ENCODE measurements at places on chromosomes 6 and 20.

DNA sequence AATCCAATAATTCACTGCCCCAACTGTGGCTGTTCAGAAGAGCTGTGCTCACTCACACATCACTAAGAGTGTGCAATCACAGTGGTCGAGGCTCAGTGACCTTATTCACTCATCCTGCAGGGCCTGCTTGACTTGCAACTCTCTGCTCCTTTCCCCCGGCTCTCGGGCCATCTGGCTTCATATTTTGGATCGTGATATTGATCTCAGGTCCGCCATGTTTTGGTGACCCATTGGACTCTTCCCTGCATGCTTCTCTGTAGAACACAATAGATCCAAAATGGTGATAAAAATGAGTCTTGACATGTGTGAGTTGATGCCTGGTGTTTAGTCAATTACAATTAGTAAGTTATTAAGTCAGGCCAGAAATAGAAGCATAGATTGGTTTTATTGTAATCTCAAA lies 313.9 kb upstream of the SOX4 start:
- no peak for DNase-seq

GRCh38 chr20:43185901-43186300 lies 3.8 kb downstream of the PTPRT start:
- DNase-seq: no peak

- no peak for DNase-seq
These were observed 132.7 kb downstream of the EDN1 start for GRCh38 chr6:12422848-12423247.

DNA sequence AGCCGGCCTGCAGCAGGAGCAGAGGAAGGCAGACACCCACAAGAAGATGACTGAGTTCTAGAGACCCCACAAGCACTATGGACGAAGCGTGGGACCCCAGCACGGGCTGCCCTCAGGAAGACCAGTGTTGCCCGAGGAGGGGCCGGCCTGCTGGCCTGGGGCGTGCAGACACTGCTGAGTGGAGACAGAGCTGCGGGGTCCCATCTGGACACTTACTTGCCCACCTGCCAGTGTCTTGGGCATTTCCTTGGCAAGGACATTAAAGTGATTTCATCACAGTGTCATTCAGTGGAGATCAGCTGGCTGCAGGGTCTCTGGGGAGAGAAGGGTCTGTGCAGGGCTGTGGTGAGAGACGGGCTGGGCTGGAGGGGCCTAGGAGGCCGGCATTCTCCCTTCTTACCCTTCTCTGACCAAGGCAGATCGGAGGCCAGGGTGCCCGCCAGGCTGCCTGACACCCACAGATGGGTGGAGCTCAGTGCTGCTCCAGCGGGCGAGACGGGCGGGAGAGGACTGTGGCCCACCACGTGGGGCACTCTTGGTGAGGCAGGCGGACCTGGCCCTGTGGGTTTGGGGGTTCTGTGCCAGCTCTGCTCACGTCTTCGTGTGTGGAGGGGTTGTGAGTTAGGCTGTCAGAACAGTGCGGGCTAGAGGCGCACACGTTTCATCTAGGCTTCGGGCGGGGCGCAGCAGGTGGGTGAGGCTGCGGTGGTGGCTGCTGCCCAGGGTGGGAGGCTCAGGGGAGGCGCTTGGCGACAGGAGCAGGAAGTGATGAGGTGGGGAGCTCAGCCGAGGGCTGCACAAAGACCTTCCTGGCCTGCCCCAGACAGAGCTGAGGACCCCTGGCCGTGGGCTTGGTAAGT lies at the start of gene LIME1:
LIME1 (plus strand) TSS at position 806 of the 860 bp plus-strand sequence. CDS start 886 bp downstream, outside the sequence.
- DNase-seq: no peak

DNA sequence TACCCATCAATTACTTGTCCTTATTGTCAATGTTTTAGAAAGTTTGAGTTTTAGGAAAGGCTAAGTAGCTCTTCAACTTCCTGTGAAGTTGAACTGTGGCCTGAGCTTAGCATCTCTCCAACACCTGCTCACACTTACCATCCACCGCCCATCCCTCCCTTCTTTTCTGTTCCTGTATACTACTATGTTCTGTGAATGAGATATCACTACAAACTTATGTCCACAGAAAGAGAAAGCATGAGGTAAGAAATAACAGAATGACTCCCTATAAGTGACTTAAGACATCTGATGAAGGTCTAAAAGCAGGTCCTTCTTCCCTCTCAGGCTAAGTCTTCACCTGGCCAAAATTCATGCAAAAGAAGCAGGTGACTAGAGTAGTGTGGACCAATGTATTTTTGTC lies 246.3 kb upstream of the PREP start:
- no peak for DNase-seq

GRCh38 chr6:38068854-38069590 lies 249.5 kb downstream of the ZFAND3 start:
- no peak for DNase-seq

DNA sequence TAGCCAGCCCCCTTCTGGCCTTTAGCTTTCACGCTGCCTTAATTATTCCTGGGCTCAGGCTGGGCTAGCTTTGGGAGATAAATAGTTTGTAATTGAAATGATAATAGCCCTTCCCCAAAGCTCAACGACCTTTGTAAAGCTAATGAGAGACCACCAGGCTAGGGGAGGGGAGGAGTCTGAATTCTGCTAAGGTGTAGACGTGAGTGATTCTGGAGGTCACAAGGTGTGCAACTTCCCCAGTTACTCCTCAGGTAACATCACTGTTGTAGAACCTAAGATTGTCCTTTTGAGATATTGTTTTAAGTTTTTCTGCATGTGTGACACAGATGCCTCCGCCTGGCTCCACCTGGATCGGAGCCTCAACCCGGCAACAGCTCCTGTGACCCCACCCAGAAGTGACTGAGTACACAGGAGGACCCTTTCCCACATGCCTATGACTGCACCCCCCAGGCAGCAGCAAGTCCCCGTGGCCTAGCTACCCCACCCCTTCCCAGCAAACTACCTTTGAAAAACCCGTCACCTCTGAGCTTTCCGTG lies 5.8 kb upstream of the GPR31 start:
- no peak for DNase-seq
